Naive thymus-derived CD4-positive, alpha-beta T cell (primary cell): ENCODE measurements at places on chromosomes 1 and 21.

GRCh38 chr21:26057477-26058170 lies 112.9 kb downstream of the APP start:
- no peak for DNase-seq

GRCh38 chr1:178465011-178465410 lies 31.8 kb downstream of the CLEC20A start:
- DNase-seq = no peak

DNA sequence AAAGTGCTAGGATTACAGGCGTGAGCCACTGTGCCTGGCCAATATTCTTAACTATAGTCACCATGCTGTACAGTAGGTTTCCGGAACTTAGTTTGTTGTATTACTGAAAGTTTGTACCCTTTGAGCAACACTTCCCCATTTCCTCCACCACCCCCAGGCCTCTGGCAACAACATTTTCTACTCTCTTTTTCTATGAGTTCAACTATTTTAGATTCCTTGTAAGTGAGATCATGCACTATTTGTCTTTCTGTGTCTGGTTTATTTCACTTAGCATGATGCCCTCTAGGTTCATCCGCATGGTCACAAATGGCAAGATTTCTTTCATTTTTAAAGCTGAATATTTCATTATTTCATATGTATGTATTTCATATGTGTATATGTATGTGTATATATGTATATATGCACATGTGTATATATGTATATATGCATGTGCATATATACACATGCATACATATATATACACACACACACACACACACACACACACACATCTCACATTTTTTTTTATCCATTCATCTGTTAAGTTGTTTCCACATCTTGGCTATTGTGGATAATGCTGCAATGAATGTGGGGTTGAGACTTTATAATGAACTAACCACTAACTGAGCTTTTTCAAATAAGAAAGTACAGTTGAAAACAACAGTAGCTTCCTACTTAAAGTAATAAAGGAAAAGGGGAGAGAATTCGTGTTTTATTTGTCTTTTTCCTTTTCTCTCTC lies 256.8 kb upstream of the C1orf105 start:
- DNase-seq = no peak

- DNase-seq = no peak
These were observed 1.2 kb upstream of the CPT2 start for GRCh38 chr1:53195246-53196016.

- no peak for DNase-seq
These were observed 6.6 kb upstream of the TFF3 start for GRCh38 chr21:42321845-42322244.

- DNase-seq = no peak
These were observed 63.3 kb upstream of the ATP2B4 start for GRCh38 chr1:203563291-203563690.

DNA sequence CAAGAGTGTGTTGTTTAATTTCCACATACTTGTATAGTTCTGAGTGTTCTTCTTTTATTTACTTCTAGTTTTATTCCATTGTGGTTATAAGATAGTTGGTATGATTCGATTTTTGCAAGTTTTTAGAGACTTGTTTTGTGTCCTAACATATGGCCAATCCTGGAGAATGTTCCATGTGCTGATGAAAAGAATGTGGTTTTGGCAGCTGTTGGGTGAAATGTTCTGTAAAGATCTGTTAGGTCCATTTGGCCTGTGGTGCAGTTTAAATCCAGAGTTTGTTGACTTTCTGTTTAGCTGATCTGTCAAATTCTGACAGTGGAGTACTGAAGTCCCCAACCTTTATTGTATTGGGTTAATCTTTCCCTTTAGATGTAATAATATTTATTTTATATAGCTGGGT lies 19.5 kb upstream of the TIPRL start:
- DNase-seq = no peak
